ENCODE measurements at places on chromosomes 3 and 15. TPM values are rescaled to one million over a fixed set of nuclear protein-coding genes. Genes with fewer than 3 reads are reported as not detected.

ACKR2 gene
- 0.10 TPM for polyA plus RNA-seq

GRCh38 chr15:99944131-99944530 is 210.9 kb upstream of the LYSMD4 start:
- DNase-seq: no peak

DNA sequence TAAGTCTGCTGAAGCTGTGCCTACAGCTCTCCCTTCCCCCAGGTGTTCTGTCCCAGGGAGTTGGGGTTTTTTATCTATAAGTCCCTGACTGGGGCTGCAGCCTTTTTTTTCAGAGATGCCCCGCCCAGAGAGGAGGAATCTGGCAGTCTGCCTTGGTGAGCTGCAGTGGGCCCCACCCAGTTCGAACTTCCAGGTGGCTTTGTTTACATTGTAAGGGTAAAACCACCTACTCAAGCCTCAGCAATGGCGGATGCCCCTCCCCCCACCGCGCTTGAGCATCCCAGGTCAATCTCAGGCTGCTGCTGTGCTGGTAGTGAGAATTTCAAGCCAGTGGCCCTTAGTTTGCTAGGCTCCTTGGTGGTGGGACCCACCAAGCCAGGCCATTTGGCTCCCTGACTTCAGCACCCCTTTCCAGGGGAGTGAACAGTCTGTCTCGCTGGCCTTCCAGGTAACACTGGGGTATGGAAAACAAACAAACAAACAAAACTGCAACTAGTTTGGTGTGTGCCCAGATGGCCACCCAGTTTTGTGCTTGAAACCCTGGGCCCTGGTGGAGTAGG is 189.4 kb downstream of the MFSD1 start:
- DNase-seq: no peak

DNA sequence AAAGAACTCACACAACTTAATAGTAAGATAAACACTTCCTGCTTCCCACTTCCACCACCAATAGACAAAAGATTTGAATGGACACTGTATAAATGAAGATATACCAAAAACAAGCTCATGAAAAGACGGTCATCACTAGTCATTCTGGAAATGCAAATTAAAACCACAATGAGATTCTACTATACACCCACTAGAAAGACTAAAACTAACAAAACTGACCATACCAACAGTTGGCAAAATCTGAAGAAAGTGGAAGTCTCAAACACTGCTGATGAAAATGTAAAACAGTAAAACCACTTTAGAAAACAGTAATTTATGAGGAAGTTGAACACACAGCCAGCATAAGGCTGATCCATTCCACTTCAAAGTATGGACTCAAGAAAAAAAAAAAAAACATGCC is 35.6 kb upstream of the CD96 start:
- DNase-seq: no peak
